Dermis microvascular lymphatic vessel endothelial cell (primary cell): ENCODE measurements at places on chromosomes 12 and 14.

- no peak for DNase-seq
These were observed 69.6 kb upstream of the PRMT8 start for GRCh38 chr12:3421191-3421978.

- no peak for DNase-seq
These were observed 115.0 kb downstream of the RPAP3 start for GRCh38 chr12:47590771-47591360.

GRCh38 chr12:76936275-76937193 lies 57.7 kb upstream of the CSRP2 start:
- no peak for DNase-seq

DNA sequence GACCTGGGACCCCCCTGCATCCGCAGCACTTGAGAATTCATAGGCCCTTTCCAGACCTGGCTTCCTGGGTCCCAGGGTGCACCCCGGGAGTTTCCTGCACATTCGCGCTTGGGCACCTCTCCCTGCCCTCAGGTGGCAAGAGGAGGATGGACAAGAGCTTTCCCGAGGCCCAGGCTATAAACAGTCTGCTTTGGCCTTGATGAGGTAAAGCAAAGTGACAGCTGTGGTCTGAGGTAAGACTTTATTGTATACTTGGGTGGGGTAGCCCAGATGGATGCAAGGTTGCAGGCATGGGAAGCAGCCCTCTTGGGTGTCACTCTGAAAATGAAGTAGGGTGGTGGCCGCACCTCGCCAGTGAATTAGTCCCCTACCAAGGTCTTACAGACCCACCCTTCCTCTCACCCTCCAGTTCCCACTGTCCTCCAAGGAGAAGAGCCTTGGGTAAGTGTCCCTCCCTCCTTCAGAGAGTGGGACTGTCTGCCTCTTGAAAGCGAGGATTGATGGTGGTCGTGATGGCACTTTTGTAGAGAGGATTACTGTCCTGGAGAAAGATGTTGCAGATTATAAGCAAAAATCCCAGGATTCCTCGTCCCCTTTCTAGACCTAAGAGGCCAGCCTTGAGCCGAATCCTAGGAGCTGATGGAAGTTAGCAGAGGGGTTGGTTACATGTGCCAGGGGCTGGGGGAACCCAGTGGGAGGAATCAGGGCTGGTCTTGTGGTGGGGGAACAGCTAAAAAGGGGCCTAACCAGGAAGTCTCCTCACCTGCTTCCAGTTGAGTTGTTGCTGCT lies 10.6 kb upstream of the CSAD start:
- no peak for DNase-seq

GRCh38 chr12:28192125-28192524 lies 1.9 kb downstream of the CCDC91 start:
- DNase-seq = no peak

DNA sequence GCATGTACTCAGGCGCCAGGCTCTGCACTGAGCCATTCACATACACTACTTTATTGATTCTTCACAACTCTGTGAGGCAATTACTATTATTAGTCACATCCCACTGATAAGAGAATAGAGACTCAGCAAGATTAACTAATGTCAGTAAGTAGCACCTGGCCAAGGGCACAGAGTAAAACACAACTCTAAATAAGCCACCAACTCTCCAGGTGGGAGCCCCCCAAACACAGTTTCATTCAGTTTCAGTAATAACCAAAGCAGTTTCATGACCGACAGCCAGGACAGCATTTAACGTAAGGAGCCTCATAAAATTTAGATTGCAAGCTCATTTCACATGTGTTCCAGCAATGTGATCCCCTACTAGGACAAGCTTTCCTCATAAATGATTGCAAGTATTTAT lies 323.1 kb upstream of the CCDC196 start:
- no peak for DNase-seq
